ENCODE measurements at places on chromosomes 5 and 9.
A peak's percentile ranks its signal among the peaks of the same experiment; 100 is the strongest.

DNA sequence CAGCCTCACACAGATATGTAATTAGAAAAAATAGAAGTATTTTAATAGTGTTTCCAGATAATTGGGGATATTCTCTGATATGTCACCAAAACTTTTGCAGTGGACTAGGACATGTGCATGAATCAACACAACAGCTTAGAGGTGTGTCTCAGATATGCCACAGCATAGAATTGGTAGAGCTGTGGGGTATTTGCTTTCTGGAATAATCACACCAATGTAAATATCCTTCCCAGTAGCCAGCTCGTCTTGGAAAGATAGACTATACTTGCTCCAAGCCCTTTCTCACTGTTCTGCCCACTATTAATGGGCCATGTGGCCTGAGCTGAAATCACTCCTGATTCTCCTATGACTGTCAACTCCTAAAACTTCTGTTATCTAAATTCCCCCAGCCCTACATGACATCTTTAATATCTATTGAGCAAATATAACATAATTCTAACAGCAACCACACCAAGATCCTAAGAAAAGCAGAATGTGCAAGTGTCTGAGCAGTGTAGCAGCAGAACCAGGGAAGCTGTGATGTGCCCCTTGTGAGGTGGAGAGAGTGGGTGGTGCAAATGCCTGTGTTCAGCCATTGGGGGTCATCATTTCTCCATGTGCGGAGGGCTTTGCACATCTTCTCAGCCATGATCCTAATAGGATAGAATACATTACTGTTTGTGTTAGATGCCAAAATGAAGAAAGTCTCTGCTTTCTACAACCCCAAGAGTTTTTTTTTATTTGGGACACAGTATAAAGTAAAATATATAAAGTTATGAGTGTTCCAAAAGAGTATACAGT is 65.0 kb downstream of the MELK start:
- DNase-seq = no peak

GRCh38 chr9:70318002-70318401 is 59.2 kb downstream of the SMC5 start:
- peak; percentile 19 for DNase-seq

- DNase-seq = no peak
These were observed 1979.1 kb upstream of the CDH9 start for GRCh38 chr5:29017501-29017900.

DNA sequence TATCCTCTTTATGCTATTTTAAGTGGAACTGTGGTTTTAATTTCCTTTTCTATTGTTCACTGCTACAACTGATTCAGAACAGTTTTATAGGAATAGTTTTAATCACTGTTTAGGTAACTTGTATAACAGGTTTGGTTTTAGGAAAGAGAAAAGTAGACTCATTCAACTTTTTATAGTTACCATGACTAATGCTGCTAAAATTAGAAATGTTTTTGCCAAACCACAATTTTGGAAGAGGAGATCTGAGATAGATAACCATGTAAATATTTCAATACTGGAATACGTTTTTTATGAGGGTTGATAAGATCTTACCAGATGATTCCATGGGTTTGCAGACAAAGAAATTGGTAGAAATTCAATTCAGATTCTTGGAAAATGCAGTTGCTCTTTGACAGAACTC is 404.6 kb upstream of the ARRDC3 start:
- DNase-seq = no peak

- DNase-seq = no peak
These were observed 475.1 kb upstream of the WWC1 start for GRCh38 chr5:167816354-167816753.

GRCh38 chr9:36867672-36868471 is 166.2 kb downstream of the PAX5 start:
- DNase-seq = no peak

DNA sequence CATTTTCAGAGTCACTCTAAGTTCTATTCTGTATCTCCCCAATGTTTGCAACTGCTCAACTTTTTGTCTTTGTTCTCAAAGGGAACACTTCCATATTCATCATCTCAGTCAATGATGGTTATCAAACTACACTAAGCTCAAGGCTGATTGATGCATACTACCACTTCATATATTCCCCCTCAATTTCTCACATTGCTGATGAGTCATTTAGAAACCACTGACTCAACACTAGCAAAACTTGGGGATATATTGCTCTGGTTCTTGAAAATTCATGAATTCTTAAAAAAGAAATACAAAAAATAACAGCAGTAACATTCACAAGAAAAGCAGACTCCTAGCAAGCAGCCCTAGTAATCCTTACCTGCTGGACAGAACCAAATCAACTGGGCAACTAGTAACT is 52.2 kb downstream of the ABHD17B start:
- DNase-seq = no peak

GRCh38 chr9:109830545-109830944 is 50.5 kb downstream of the PALM2AKAP2 start:
- no peak for DNase-seq

GRCh38 chr5:66653325-66653724 is 57.1 kb downstream of the MAST4 start:
- DNase-seq = no peak

Data from WTC11 (cell line).